LNCaP clone FGC (cell line): ENCODE measurements at places on chromosomes 16 and 17.
A peak's percentile ranks its signal among the peaks of the same experiment; 100 is the strongest.

DNA sequence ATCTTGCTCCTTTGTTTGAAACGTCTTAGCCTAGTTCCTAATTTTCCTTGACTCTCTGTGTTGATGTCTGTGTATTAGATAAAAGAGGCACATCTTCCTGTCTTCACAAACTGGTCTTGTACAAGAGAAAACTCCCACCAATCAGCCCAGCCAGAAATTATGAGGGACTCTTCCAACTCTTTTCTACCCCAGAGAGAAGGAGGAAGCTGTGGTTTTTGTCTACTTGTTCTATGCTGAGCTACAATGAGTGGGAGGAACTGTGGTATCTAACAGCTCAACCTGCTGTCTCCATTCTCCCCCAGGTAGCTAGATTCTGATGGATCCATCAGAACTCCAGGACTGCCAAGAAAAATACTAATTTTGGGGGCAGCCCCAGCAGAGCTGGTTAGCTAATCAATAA is 392.5 kb downstream of the HS3ST3B1 start:
- no peak for DNase-seq

GRCh38 chr16:72324578-72324977 is 152.6 kb upstream of the PMFBP1 start:
- DNase-seq, result no peak

DNA sequence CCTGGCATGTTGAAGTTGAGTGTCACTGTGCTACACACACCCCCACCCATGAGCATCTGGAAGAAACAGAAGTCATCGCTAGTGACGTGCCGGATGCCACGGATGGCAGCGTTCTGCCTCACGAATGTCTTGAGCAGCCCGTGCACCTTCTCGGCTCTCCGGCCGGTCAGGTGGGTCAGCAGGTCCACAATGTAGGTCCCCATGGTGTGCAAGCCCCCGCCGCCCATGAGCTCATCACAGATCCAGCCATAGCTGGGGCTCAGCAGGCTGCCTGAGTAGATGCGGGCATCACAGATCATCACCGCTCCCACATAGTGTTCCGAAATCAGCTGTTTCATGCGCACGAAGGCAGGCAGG is 8.9 kb downstream of the C16orf86 start:
- no peak for DNase-seq

DNA sequence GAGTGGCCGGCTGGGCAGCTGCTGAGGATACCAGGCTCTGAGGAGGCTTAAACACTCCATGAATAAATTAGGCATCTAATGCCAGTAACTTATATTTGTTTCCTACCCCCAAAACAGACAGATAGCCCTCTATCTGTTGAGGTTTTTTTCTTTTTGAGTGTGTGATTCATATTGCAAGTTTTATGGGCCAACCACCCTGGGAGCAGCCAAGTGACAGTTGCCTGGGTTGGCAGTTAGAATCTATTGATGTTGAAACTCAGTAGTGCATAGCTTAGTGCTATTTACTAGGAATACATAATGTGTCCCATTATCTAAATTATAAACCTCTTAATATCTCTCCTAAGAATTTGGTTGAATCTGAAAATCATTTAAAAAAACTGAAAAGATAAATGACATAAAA is 397.4 kb downstream of the CA10 start:
- DNase-seq, result no peak

- no peak for DNase-seq
Measured at GRCh38 chr16:29922986-29923501, 3.0 kb downstream of the KCTD13 start.

DNA sequence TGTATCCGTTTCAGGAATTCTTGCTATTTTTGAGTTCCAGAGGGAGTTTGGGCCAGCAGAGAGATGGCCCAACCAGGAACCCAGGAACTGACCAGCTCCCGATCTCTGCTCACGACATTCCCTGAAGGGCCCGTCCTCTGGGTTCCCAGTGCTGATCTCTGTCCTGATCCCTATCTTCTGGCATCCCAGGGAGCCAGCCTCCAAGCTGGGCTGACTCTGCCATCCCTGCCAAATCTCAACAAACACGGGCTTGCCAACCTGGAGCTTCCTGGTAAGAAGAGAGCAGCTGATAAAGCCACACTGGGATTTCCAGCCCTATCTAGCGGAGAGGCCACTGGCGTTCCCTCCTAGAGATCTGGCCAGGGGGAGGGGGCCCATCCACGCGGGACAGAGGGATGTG is 16.2 kb downstream of the GPRC5B start:
- DNase-seq, result peak; percentile 58

DNA sequence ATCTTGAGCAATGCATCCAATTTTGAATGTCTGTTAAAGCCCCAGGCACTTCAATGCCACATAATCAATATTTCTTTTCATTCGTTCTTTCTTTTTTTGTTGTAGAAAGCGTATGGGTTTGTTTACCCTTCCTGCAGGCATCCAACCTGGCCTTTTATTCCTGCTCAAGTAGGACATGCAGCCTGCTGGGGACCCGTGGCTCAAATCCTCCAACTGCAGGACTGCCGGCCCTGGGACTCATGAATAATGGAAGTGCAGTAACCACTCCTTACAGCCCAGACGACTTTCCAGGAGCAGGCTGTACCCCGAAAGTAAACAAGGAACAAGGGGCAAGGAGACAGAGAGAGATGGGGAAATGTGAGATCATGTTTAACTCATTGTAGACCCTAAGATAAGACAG is 126.4 kb downstream of the SALL1 start:
- no peak for DNase-seq

- no peak for DNase-seq
Measured at GRCh38 chr16:55662644-55663031, 6.8 kb downstream of the SLC6A2 start.

DNA sequence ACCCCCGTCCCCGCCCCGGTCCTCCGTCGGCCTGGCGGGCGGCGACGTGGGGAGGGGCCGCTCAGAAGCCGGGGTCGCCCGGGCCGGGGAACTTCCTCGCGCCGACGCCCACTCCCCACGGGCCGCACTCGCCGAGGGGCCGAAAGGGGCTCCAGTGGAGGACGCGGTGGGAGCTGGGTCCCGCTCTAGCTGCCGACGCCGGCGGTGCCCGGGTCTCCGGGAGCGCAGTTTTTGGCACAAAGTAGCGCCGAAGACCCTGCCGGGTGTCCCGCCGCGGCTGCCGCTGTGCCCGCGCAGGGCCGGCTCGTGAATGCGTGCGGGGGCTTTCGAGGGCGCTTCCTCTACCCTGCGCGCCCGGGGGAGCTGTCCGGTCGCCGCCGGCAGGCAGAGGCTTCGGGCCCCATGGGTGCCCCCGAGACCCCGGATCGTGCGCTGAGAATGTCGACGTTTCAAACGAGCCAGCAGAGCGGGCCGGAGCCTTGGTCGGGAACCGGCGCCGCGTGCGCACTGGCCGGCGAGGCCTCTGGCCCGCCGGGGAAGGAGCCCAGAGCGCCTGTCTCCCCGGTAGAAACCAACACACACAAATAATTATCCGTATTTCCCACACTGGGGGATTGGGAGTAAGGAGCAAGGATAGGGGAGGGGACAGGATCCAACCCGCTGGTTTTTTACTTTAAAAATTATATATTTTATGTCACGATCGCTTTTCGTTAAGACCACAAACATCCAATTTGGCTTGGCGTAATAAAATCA is 46.6 kb upstream of the SLC38A10 start:
- DNase-seq, result no peak

GRCh38 chr17:19805006-19805405 is 56.9 kb upstream of the ALDH3A1 start:
- no peak for DNase-seq

GRCh38 chr17:39573447-39574298 is 34.0 kb downstream of the NEUROD2 start:
- peak; percentile 72 for DNase-seq

DNA sequence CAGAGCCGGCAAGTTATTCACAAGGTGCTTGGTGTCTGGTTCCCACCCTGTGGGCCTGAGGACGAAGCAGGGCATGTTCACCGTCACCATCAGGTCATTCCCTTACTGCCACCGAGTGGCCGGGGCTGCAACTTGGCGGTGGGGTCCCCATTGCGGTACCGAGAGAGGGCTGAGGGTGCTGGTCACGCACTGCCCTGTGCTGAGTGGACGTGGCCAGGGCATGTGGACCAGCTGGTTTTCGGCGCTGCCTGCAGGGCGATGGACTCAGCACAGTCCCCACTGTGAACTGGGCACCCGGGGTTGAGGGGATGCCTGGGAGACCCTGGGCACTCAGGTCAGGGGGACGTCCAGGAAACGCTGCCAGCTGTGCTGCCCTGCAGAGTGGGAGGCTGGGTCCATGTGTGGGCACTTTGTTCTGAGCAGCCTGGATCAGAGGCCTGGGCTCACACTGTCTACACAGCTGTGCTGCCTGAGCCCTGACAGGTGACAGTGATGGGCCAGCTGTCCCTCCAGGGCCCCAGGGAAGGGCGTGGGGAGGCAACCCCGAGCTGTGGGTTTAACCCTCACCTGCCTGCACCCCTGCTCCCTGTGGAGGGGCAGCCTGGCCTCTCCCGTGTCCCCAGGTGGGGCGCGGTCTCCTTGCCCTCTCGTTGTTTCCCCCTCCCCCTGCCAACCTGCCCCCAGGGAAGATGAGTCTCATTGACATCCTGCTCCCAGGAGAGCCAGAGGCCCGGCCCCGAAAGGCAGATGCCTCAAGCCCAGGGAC is 39.3 kb upstream of the GNG13 start:
- no peak for DNase-seq

DNA sequence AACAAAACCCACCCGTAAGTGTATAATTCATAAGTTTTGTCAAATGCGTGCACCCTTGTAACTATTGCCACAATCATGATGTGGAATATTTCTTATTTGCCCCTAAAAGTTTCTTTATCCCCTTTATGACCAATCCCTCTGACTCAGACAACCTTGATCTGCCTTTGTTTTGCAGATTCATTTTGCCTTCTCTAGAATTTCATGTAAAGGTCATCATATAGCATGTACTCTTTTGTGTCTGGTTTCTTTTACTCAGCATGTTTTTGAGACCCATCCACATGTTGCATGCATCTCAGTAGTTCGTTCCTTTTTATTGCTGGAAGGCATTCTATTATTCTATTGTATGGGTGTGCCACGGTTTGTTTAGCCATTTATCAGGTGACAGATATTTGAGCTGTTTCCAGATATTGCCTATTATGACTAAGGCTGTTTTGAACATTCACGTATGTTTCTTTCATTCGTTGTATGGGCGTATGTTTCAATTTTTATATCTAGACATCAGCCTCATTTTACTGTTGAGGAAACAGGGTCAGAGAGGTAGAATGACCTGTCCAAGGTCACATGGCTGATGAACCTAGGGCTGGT is 192.4 kb downstream of the RAB11FIP4 start:
- no peak for DNase-seq

- DNase-seq, result no peak
Measured at GRCh38 chr17:50173335-50173941, 7.6 kb downstream of the SGCA start.

DNA sequence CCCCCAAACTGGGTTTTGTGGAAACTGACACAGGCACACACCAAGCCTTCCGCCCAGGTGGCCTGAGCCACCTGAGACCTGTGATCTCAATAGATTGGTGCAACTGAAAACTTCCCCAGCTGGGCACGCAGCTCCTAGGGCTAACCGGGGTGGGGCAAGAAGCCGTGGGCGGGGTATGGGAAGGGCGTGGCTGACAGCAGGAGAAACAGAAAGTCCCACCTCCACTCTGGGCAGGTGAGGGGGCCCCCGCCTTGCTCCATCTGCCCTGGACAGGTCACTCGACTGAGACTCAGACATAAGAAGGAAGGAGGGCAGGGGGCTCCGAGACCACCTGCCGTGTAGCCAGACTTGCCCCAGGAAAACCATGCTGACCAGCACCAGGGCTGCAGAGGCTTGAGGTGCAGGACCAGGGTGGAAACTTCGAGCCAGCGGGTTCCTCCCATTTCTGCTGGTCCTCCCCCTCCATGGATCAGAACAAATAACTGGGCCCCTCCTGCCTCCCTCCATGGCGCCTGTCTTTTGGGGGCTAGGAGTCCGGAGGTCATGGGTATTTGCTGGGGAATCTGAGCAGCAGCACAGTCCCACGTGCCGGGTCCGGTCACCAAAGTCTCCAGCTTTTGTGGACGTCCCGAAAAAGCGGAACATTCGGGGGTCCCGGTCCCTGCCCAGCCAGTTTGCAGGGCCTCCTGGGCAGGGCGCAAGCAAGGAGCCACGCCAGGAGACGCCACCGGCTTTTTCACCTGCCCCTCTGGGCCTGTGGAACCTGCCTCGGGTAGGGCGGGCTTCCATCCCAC is 1.3 kb downstream of the TIMP2 start:
- peak; percentile 35 for DNase-seq

GRCh38 chr17:79681628-79682261 is 49.0 kb upstream of the ENPP7 start:
- DNase-seq, result no peak

- DNase-seq, result no peak
Measured at GRCh38 chr17:72774236-72774635, 318.3 kb downstream of the SLC39A11 start.

DNA sequence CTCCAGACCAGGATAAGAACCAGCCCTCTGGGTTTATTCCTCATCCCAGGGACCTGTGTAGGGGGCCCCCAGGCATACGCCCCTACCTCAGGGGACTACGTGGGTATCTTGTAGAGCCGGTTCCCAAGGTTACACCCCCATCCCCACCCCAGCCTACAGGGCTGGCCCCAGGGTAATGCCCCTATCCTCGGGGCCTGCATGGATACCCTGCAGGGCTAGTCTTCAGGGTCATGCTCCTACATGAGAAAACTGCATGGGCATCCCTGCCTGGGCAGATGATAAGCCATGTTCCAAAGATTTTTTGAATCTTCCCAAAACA is 14.2 kb downstream of the HDAC5 start:
- DNase-seq, result no peak

GRCh38 chr16:68884861-68885720 is 41.8 kb downstream of the TANGO6 start:
- no peak for DNase-seq

- no peak for DNase-seq
Measured at GRCh38 chr16:19909750-19910322, 25.2 kb upstream of the GPRC5B start.

GRCh38 chr17:55990332-55991006 is 162.8 kb upstream of the ANKFN1 start:
- DNase-seq, result no peak

DNA sequence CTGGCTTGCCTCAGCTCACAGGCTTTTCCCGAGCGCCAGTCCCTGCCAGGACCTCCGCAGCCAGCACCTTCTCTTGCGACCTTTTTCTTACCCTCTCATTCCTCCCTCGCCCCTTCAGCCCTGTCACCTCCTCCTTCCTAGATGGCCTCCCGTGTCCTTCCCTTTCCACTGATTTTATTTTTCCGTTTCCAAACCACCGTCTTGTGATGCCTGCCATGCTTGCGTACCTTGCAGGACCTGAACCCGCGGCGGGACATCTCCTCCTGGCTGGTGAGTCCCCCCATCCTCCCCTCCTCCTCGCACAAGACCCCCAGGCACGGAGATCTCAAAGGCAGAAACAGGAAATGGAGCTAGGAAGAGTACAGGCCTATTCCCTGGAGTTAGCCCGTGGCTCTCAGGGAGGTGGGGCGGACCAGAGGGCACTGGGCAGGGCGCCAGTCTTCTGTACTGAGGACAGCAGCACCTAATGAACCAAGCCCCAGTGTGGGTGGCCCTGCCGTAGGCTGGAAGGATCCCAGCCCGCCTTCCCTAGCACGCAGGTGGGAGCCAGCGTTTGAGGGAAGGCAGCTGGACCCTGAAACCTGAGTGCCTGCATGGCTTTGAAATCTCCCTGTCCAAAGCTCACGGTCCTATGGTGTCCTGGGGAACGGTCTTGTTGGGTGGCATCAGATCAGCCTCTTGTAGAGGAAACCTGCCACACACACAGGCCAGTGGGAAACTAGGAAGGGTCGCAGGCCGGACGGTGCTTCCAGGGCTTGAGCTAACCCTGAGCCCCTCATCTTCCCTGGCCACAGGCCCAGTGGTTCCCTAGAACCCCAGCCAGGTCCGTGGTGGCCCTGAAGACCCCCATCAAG is 612 bp downstream of the CISD3 start:
- DNase-seq, result peak; percentile 70

- DNase-seq, result no peak
Measured at GRCh38 chr16:6827931-6828330, 504.7 kb upstream of the RBFOX1 start.
